Activated CD4-positive, alpha-beta T cell treated with anti-CD3 and anti-CD28 coated beads, Interleukin-2, amount 10 ng/mL, durations not matched to agents 7 days and 5 days (primary cell): ENCODE measurements at places on chromosomes 3 and 15. TPM values are rescaled to one million over a fixed set of nuclear protein-coding genes. Genes with fewer than 3 reads are reported as not detected.

RLBP1 gene
- not detected for total RNA-seq

MAP3K13 gene
- 10.2 TPM for total RNA-seq

BCHE gene
- not detected for total RNA-seq

GRCh38 chr3:64905906-64906410 is 218.2 kb upstream of the ADAMTS9 start:
- H3K4me3 ChIP-seq, result no peak overlapping the region
- H3K4me1 ChIP-seq, result no peaks in the 10 kb centered on the region
- no peaks in the 10 kb centered on the region for H3K27me3 ChIP-seq

DNA sequence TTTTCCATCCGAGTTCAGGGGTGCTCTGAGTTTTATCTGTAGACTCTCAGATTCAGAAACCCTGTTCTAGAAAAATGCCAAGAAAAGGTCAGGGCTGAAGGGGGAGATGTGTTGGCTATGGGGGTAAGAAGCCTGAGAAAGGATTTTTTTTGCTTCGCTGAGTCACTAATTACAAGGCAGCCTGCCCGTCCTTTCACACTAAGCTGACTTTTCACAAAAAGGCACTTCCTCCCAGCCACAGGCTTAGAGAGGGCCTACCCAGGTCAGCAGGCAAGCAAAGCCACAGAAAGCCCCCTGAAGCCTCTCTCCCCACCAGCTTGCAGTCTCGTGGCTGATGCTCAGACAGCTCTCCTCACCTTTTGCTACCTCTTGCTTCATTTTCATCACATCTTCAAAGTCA is 192.6 kb upstream of the PRICKLE2 start:
- peaks cover 13% of the 10 kb centered on the region for H3K27me3 ChIP-seq
- no peak for DNase-seq
- no peaks in the 10 kb centered on the region for H3K36me3 ChIP-seq
- H3K27ac ChIP-seq, result no peak overlapping the region
- no peaks in the 10 kb centered on the region for H3K4me1 ChIP-seq

GRCh38 chr15:34358367-34358766 is 8.6 kb downstream of the LPCAT4 start:
- no peak overlapping the region for H3K4me3 ChIP-seq

DNA sequence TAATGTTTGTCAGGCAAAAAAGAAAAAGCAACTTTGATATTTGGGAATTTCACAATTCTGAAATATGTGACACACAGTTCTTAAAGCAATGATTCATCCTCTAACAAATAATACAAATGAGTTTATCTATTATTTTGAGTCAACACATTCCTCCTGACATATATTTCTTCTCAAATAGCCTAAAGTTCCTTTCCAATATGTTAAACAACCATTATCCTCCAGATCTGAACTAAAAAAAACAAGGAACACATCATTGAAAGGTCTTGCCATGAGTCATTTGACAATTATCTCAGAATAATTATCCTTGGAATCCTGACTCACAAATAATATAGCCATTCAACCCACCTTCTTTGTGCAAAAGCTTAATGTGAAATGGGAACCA is 208.7 kb upstream of the CDIN1 start:
- DNase-seq, result no peak
- H3K27ac ChIP-seq, result no peak overlapping the region
- H3K4me3 ChIP-seq, result no peak overlapping the region
- no peaks in the 10 kb centered on the region for H3K36me3 ChIP-seq

GRCh38 chr15:61195116-61196002 is 33.7 kb downstream of the RORA start:
- H3K27me3 ChIP-seq, result peaks cover 6% of the 10 kb centered on the region
- H3K27ac ChIP-seq, result no peak overlapping the region
- DNase-seq, result peak; percentile 35
- no peaks in the 10 kb centered on the region for H3K4me1 ChIP-seq

GRCh38 chr3:28940994-28941393 is 339.9 kb upstream of the RBMS3 start:
- no peaks in the 10 kb centered on the region for H3K36me3 ChIP-seq
- H3K27me3 ChIP-seq, result peaks cover 1% of the 10 kb centered on the region
- no peak overlapping the region for H3K4me3 ChIP-seq
- no peak overlapping the region for H3K27ac ChIP-seq

DNA sequence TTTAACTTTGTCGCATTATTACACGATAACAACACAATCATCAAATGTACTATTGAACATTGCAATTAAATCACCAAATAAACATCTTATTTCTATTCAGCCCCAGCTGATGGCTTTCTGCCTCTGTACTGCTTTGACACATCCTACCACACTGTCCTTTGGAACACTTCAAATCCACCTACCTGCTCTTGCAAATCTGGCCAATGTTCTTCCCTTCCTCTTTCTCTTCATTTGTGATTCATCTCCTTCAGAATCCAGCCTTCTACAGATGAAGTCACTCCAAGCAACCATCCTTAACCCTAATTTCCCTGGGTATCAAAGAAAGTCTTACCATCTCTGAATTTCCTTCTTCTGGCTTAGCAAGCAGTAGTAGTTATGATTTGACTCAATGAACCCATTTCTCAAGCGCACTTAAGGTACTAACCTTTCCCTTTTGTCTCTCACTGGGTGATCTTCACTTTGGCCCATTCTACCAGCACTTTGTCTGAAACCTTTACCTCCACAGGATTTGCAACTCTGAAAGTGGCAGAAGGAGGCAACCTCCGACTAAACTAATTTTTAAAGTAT is 502.9 kb downstream of the FOXP1 start:
- no peaks in the 10 kb centered on the region for H3K27me3 ChIP-seq
- H3K4me3 ChIP-seq, result no peak overlapping the region
- DNase-seq, result no peak
- H3K27ac ChIP-seq, result no peak overlapping the region
